Stimulated activated CD4-positive, alpha-beta T cell treated with anti-CD3 and anti-CD28 coated beads, Interleukin-1b, Interleukin-23, amount 100 ng/mL, for 1 hour (primary cell): ENCODE measurements at places on chromosomes 2 and 18.

GRCh38 chr2:67922080-67922785 lies 140.6 kb downstream of the C1D start:
- no peak for DNase-seq

- no peak for DNase-seq
These were observed 67.3 kb downstream of the PARD6G start for GRCh38 chr18:80179857-80180558.

GRCh38 chr2:46230677-46231425 lies 66.4 kb upstream of the EPAS1 start:
- DNase-seq, result no peak

DNA sequence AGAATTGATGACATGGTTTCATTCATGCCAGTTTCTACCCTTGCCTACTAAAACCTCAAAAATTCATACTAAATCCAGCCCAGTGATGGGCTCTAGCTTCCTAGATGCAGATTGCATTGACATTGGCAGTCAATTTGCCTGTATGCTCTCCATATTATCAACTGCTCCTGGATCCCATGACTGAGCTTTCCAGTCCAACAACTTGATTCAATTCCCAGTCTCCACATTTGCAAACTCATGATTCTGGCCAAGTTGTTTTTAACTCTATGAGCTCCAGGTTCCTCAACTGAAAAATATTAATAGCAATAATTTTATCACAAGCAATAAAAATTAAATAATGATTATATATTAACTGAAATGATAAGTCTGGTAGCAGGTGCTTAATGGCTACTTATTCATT lies 51.0 kb upstream of the DSC1 start:
- DNase-seq, result no peak

GRCh38 chr2:67625690-67626475 lies 228.8 kb downstream of the ETAA1 start:
- DNase-seq, result no peak

DNA sequence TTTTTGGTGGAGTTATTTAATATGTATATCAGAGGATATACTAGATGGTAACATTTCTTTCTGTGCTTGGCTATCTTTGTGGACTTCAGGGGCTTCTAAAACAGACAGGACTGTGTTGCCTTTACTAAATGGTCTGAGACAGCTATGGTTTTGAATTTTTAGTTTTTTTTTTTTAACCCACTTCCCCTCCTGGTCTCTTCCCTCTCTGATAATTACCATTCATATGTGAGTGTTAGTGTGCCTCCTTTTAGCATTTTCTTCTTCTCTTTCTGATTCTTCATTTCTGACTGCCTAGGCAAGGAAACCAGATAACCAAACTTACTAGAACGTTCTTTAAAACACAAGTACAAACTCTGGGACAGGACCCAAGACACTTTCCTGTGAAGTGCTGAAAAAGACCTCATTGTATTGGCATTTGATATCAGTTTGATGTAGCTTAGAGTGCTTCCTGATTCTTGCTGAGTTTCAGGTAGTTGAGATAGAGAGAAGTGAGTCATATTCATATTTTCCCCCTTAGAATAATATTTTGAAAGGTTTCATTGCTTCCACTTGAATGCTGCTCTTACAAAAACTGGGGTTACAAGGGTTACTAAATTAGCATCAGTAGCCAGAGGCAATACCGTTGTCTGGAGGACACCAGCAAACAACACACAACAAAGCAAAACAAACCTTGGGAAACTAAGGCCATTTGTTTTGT lies 52.7 kb downstream of the SMAD4 start:
- no peak for DNase-seq

GRCh38 chr2:138485019-138485418 lies 16.6 kb upstream of the SPOPL start:
- no peak for DNase-seq

DNA sequence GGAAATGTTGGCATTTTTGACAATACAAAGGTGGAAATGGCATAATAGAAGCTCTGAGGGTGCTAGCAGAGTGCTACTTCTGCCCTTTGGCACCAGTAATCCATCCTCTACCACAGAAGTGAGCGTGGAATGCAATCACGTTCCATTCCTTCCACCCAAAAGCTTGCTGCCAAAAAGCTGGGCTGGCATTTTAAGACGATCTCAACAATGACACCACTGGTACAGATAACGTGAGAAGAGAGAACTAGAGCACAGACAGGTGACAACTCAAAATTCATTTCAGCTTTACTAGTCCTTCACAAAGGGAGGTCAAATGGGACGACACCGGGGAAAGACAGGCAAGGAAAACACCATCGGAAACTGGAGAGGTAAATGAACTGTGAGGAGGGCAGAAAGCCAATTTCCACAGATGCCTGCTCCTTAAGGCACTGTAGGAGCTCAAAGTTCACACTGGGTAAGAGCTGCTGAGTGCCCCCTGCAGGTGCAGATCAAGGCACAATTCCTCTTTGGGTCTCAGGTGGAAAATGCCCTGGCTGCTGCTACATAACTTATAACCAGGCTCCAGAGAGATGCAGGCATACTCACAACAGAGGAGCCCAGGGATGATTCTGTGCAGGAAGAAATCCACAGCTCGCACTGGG lies 50.7 kb upstream of the RNU4ATAC start:
- no peak for DNase-seq

GRCh38 chr2:52312486-52312885 lies 1280.6 kb upstream of the NRXN1 start:
- DNase-seq, result no peak

DNA sequence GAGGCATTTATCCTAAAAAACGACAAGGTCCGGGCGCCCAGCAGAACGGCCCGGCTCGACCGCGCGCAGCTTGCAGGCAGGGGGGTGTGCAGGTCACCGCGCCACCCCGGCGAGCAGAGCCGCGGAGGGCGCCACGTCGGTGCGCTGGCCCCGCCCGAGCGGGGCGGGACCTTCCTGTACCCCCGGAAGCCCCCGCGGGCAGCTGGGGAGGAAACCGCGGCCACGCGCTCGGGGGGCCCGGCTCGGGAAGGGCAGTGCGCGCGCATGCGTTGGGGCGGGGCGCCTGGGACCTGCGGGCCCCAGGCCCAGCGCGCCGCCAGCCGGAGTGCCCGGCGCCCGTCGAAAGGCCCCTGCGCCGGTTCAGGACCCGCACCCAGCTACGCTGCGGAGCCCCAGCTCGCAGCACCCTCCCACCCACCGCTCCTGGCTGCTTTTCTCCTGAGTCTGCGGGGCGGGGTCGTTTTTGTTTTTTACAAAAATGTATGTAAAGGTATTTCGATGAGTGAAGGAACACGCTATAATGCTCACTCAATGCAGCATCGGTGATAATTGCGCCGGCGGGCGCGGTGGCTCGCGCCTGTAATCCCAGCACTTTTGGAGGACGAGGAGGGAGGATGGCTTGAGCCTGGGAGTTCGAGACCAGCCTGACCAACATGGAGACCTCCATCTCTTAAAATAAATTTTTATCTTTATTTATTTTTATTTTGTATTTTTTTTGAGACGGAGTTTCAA lies 47.7 kb upstream of the POMC start:
- DNase-seq, result peak; percentile 62

GRCh38 chr2:13066676-13067075 lies 349.9 kb downstream of the TRIB2 start:
- DNase-seq, result no peak

DNA sequence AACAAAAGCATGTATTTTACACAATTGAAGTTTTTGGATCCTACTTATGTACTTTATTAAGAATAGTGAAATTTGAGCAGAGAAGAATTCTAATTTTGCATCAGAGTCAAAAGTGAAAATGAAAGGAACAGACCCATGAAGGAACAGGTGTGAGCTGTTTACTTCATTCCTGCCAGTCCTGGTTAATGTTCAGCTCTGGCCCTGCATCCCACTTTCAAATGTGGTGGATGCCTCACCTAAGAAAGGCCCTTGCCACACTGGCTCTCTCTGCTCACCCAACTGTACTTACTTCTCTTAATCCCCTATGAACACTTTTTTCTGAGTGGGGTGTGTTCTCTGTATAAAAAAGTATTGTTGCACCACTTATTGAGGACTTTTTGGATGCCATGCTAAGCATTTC lies 22.2 kb downstream of the FAM110C start:
- DNase-seq, result no peak

GRCh38 chr18:10044054-10044453 lies 130.2 kb downstream of the VAPA start:
- no peak for DNase-seq

DNA sequence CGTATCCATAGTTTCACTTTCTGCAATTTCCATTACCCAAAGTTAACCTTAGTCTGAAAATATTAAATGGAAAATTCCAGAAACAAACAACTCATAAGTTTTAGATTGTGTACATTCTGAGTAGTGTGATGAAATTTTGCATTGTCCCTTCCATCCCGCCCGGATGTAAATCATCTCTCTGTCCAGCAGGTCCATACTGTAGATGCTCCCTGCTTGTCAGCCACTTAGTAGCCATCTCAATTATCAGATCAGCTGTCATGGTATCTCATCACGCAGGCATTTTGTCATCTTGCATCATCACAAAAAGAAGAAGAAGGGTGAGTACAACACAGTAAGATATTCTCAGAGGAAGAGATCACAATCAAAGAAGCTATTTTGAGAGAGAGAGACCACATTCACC lies 185.0 kb upstream of the STK17B start:
- DNase-seq, result no peak

- DNase-seq, result no peak
These were observed 62.7 kb downstream of the SP110 start for GRCh38 chr2:230156782-230157699.

- no peak for DNase-seq
These were observed 162.1 kb upstream of the XIRP2 start for GRCh38 chr2:166725927-166726924.

DNA sequence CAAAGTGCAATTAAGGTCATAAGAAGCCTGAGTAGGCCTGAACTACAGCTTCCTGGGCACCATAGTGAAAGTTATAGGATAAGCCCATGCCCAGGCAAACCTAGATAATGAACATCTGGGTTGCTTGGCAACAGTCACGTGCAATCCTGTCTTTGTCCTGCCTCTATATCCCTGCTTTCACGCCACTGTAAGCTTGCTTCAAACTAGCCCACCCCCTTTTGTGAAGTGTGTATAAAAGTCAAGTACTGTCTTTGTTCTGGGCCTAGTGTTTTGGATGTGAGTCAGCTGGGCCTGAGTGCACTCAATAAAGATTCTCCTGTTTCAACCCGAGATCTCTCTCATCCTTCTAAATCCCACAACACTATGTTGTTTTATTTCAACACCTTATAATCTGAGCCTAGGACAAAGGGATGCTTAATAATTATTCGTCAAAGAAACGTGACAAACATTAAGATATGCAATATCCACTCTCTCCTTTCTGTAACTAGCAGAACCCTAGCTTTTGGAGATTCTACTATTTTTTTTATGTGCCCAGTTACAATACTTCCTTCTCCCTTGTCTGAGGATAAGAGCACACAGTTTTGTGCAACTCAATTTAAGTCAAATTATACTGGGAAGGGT lies 927.8 kb downstream of the SUCLG1 start:
- no peak for DNase-seq

DNA sequence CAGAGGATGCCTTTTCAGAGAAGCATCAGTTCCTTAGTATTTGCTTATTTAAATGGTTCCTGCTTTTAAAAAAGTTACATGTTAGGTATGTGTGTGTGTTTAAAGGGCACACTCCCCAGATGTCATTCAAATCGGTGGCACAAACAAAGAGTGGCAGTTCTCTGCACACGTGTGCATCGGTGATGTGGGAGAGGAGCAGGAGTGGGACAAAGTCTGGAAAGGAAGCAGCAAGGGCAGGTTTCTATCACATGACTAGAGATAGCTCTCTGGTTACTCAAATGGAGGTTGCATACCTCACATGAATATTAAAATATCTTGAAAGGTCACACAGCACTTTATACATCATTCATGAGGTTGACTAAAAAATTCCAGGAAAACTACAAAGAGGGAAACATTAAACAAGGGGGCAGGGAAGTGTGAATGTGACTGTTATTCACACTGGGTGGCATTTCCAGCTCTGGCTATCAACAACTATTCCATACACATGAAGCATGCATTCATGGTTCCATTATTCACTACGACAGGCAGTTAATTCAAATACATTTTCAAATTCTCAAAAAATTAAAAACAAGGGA lies 64.7 kb downstream of the SEPTIN10 start:
- DNase-seq, result no peak

DNA sequence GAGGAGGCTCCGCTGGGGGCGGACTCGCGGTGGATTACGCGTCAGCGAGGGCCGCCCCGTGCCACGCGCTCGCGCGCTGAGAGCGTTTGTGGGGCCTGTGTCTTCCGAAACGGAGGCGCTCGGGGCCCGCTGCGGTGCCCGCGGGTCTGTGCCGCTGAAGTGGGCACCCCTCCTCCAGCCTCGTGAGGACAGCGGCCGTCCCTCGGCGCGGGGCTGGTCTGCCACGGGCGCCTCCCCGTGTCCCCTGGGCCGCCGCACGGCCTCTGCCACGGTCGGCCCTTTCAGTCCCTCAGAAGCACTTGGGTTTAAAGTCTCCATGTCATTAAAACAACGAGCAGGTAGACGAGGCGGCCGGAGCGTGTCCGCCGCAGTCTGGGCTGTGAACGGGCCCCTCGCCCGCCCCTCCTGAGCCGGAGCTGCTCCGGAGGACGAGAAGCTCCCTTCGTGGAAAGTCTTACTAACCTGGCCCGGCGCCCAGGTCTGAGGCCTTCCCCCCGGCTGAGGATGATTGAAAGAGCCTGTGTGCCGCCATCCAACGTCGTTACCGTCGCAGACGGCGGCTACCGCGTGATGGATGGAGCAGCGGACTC lies 97.6 kb downstream of the NFATC1 start:
- no peak for DNase-seq

DNA sequence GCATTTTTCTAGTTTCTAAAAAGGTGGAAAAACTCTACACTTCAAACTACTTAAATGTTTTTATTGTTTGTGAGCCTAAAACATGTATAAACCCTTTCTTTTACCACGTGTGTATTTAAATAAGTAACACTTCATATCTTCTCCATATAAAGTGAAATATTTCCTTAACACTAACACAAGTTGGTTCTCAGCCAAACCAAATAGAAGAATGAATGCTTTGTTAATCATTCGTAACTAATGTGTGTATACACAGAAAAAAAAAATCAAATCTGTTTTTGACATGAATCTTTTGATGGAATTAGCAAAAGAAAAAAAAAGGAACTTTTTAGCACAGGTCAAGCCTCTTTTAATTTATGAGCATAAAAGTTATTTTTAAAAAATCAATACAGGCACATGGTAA lies 89.3 kb downstream of the EHBP1 start:
- DNase-seq, result no peak

GRCh38 chr2:198004921-198005829 lies 200.8 kb downstream of the PLCL1 start:
- DNase-seq, result no peak

DNA sequence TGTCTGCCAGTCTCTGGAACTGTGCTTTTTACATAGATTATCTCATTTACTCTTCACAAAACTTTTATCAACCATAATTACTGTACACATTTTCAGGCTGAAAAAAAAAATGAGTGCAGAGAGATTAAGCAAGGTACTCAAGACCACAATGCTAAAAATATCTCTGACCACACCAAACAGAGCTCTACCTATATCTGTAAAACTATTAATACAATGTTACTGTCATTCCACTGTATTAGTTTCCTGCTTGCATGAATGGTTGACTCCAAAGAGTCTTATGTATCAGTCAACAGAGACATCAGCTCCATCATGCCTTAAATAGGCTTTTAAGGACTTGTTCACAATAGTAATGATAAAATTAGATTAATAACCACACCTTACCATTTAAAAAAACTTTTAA lies 134.7 kb upstream of the CCDC150 start:
- DNase-seq, result no peak

GRCh38 chr18:5759194-5759593 lies 136.1 kb downstream of the TMEM200C start:
- DNase-seq, result no peak
